ENCODE measurements at places on chromosomes 7 and 10.

- ATAC-seq, result no peak
- H3K27me3 ChIP-seq, result no peaks in the 10 kb centered on the region
- H3K27ac ChIP-seq, result peak overlapping the region; percentile 88
- peak overlapping the region; percentile 78 for H3K4me3 ChIP-seq
- H3K36me3 ChIP-seq, result no peaks in the 10 kb centered on the region
- H3K4me1 ChIP-seq, result peaks cover 41% of the 10 kb centered on the region
Observed at GRCh38 chr10:27242473-27242950, 1.9 kb upstream of the ACBD5 start.

DNA sequence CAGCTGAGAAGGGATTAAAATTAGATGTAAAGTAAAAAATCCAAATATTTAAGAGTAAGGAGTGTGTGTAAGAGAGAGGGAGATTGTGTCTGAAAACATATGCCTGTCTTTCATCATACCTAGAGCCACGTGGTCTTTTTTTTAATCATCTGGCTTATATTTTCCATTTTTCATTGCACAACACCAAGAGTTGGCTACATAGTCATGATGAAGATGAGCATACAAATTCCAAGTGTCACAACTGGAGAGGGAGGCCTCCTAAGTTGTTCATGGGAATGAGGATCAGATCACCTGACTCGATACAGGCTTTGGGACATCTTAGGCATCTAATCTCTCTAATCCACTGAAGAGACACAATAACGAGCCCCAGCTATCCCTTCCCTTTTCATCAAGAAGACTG lies 47.2 kb upstream of the CCDC3 start:
- no peaks in the 10 kb centered on the region for H3K36me3 ChIP-seq
- no peak overlapping the region for H3K27ac ChIP-seq
- peak; percentile 43 for ATAC-seq
- H3K4me3 ChIP-seq, result no peak overlapping the region

DNA sequence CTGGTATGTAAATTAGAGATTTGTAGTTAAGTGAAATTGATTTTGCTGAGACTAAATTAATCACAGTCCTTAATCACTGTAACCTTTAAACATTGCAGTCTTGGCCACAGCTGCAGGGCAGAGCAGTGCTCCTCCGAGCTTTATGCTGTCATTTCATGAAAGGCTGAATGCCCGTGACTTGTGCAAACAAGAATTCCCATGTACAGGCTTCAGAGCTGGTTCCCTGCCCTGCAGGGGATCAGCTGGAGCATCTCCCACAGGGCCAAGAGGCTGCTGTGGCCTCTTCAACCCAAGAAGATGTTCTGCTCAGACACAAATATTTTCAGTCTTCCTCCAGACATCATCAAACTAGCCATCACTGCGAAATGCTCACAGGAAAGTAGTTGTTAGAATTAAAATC lies 419.1 kb downstream of the AUTS2 start:
- H3K27ac ChIP-seq, result no peak overlapping the region
- H3K27me3 ChIP-seq, result no peaks in the 10 kb centered on the region

- H3K4me1 ChIP-seq, result no peaks in the 10 kb centered on the region
- H3K27ac ChIP-seq, result no peak overlapping the region
- H3K4me3 ChIP-seq, result no peak overlapping the region
- no peaks in the 10 kb centered on the region for H3K36me3 ChIP-seq
Observed at GRCh38 chr7:155355176-155355575, 57.5 kb downstream of the INSIG1 start.

GRCh38 chr7:150325110-150325611 lies 1.8 kb upstream of the ACTR3C start:
- no peak overlapping the region for H3K27ac ChIP-seq
- no peaks in the 10 kb centered on the region for H3K4me1 ChIP-seq
- H3K36me3 ChIP-seq, result peaks cover 45% of the 10 kb centered on the region
- H3K4me3 ChIP-seq, result no peak overlapping the region

GRCh38 chr10:106680061-106680460 lies 484.4 kb downstream of the SORCS1 start:
- no peak overlapping the region for H3K4me3 ChIP-seq
- no peaks in the 10 kb centered on the region for H3K36me3 ChIP-seq
- no peak overlapping the region for H3K27ac ChIP-seq
- no peak for ATAC-seq
- H3K4me1 ChIP-seq, result no peaks in the 10 kb centered on the region

GRCh38 chr10:93541402-93542357 lies 24.8 kb upstream of the FFAR4 start:
- peak; percentile 83 for ATAC-seq
- no peaks in the 10 kb centered on the region for H3K27me3 ChIP-seq
- H3K36me3 ChIP-seq, result no peaks in the 10 kb centered on the region
- H3K4me1 ChIP-seq, result no peaks in the 10 kb centered on the region

GRCh38 chr7:116162254-116162653 lies 48.1 kb upstream of the TES start:
- H3K36me3 ChIP-seq, result no peaks in the 10 kb centered on the region
- H3K4me1 ChIP-seq, result no peaks in the 10 kb centered on the region
- no peak overlapping the region for H3K4me3 ChIP-seq

DNA sequence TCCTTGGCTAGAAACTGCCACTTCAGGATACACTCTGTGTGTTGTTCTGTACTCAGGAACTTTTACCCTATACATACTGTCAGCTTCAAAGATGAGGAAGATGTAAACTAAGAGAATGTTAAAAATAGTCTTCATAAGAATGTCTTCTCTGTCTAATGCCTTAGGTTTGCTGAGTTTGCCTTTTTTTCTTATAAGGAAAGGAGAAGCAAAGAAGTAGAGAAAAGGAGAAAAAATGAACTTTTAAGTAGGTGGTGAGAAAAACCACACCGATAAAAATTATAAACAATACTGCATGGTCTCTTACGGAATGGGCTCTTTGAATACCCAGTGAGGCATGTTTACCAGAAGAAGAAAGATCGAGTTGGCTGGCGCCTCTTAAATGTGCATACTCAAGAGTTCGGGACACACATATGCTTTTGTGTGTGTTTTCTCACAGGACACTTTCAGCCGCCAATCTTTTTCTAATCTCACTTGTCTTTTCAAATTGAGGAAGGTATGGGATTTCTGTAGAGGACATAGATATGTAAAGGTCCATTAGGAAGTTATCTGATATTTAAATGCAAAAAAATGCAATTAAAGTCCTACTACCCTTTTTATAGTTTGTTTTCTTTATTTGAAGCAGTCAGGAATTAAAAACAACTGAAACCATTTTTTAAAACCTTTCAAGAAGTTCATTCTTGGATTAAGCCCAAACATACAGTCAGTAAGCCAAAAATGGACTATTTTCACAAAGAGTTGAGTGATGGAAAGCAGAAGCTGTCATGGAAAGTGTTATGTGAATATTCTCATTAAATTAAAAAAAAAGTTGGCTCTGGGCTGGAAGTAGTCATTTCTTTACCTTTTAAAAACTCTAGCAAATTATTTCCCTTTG lies 100.6 kb upstream of the MDFIC start:
- H3K27ac ChIP-seq, result peak overlapping the region; percentile 16
- H3K4me1 ChIP-seq, result peaks cover 53% of the 10 kb centered on the region
- ATAC-seq, result no peak
- no peaks in the 10 kb centered on the region for H3K36me3 ChIP-seq
- no peaks in the 10 kb centered on the region for H3K27me3 ChIP-seq

GRCh38 chr10:125039354-125039769 lies 97.4 kb downstream of the ZRANB1 start:
- no peaks in the 10 kb centered on the region for H3K4me1 ChIP-seq
- H3K36me3 ChIP-seq, result peaks cover 11% of the 10 kb centered on the region
- H3K27ac ChIP-seq, result no peak overlapping the region
- H3K4me3 ChIP-seq, result no peak overlapping the region
- no peak for ATAC-seq

DNA sequence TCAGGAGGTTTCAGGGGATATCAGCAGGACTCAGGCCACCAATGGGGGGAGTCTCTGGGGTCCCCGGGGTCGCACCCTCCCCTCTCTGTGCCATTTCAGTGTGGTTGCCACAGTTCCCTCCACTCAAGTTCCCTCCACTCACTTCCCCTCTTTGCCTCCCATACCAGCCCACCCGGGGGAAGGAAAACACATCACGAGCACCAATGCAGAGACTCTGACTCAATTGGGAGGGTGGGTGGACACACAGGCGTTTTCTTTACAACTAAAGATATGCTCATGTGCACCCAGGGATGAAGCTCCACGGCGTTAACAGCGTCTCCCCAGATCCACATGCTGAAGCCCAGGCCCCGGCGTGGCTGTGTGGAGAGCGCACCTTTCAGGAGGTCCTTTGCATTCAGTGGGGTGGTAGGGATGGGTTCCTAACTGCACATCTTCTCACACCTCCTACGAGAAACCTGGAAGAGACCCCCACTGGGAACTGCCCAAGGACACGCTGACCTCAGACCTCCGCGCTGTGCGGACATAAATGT lies 254.1 kb downstream of the ZMYND11 start:
- no peaks in the 10 kb centered on the region for H3K36me3 ChIP-seq
- no peak overlapping the region for H3K4me3 ChIP-seq
- no peaks in the 10 kb centered on the region for H3K4me1 ChIP-seq
- no peak overlapping the region for H3K27ac ChIP-seq
- H3K27me3 ChIP-seq, result no peaks in the 10 kb centered on the region

GRCh38 chr7:101941481-101942383 lies 124.3 kb downstream of the CUX1 start:
- H3K27ac ChIP-seq, result peak overlapping the region; percentile 87
- H3K4me3 ChIP-seq, result no peak overlapping the region
- no peaks in the 10 kb centered on the region for H3K27me3 ChIP-seq

- H3K4me1 ChIP-seq, result peaks cover 11% of the 10 kb centered on the region
- H3K27me3 ChIP-seq, result no peaks in the 10 kb centered on the region
- no peak overlapping the region for H3K4me3 ChIP-seq
- H3K36me3 ChIP-seq, result no peaks in the 10 kb centered on the region
- ATAC-seq, result no peak
Observed at GRCh38 chr7:5827755-5828154, 46.3 kb upstream of the RNF216 start.

- no peak for ATAC-seq
- peak overlapping the region; percentile 99 for H3K27ac ChIP-seq
- no peak overlapping the region for H3K4me3 ChIP-seq
- H3K27me3 ChIP-seq, result no peaks in the 10 kb centered on the region
- H3K4me1 ChIP-seq, result peaks cover 80% of the 10 kb centered on the region
Observed at GRCh38 chr7:143388051-143388450, 6.9 kb downstream of the ZYX start.

GRCh38 chr10:24115403-24115802 lies 93.5 kb upstream of the KIAA1217 start:
- H3K36me3 ChIP-seq, result no peaks in the 10 kb centered on the region
- H3K27me3 ChIP-seq, result no peaks in the 10 kb centered on the region
- no peak overlapping the region for H3K4me3 ChIP-seq
- H3K27ac ChIP-seq, result no peak overlapping the region
- no peaks in the 10 kb centered on the region for H3K4me1 ChIP-seq

GRCh38 chr7:113810080-113810744 lies 108.6 kb downstream of the PPP1R3A start:
- no peak overlapping the region for H3K27ac ChIP-seq
- H3K4me1 ChIP-seq, result no peaks in the 10 kb centered on the region

GRCh38 chr10:11654659-11655058 lies 43.2 kb upstream of the USP6NL start:
- no peaks in the 10 kb centered on the region for H3K36me3 ChIP-seq
- ATAC-seq, result no peak
- H3K27ac ChIP-seq, result no peak overlapping the region
- no peak overlapping the region for H3K4me3 ChIP-seq
- H3K4me1 ChIP-seq, result no peaks in the 10 kb centered on the region

- peaks cover 100% of the 10 kb centered on the region for H3K4me1 ChIP-seq
- H3K27me3 ChIP-seq, result no peaks in the 10 kb centered on the region
Observed at GRCh38 chr10:77244746-77245145, 392.9 kb downstream of the KCNMA1 start.

DNA sequence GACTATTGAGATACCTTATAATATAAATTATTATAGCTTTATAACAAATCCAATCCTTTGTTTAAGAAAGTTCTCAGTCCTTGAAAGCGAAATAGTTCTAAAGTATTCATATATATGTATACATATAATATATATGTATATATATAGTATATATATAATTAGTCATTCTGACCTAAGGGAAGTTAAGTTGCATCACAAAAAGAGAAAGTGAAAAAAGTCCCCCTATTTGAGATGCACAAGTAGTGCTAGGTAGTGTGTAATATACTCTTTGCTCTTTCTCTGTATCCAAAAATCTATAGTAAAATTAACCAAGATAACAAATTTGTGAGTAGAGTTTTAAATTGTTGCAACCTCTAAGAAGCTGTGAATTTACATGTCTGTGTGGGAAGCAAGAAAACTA lies 13.3 kb upstream of the IFIT1B start:
- no peak overlapping the region for H3K27ac ChIP-seq
- H3K4me1 ChIP-seq, result peaks cover 9% of the 10 kb centered on the region
- H3K4me3 ChIP-seq, result no peak overlapping the region
- ATAC-seq, result no peak
- H3K27me3 ChIP-seq, result no peaks in the 10 kb centered on the region
- H3K36me3 ChIP-seq, result no peaks in the 10 kb centered on the region

DNA sequence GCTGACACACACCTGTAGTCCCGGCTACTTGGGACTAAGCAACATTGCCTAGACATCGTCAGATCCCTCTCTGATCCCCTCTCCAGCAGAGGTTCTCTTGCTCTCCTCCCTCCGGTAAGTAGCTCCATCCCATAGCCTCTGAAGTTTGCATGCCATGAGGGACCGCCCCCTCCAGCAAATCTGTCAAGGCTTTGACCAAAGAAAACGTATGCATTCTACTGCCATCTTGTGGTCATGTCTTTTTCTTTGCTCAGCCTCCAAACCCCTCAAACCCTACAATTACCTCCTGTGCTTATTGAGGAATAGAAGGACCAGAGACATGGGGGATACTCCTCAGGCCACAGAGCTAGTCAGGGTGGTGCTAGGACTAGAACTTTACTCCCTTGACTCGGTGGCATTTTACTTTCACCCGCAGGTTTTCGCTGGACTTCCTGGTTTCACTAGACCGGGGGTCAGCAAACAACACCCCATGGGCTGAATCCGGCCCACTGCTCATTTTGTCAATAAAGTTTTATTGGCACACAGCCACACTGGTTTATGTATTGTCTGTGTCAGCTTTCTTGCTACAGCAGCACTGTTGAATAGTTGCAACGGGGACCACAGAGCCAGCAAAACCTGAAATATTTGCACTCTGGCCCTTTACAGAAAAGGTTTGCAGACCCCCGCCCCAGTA lies 202.6 kb upstream of the FOXK1 start:
- no peaks in the 10 kb centered on the region for H3K36me3 ChIP-seq
- no peaks in the 10 kb centered on the region for H3K4me1 ChIP-seq
- H3K4me3 ChIP-seq, result no peak overlapping the region
- peaks cover 7% of the 10 kb centered on the region for H3K27me3 ChIP-seq
- ATAC-seq, result no peak

DNA sequence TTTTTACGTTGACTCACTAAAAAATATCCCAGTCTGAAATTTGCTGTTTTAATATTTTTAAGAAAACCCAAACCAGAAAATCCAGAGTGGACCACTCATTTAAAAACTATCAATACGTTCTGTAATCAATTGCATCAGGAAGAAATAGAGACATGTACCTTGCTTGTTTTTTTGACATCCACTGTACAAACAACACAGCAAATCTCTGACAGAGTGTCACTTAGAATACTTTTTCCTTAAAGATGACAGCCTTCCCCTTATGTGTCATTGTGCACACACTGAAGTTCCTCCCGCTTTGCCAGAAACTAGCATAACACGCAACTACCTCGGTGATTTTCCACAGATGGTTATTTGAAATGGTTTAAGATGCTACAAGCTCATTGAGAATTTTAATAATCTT lies 321.7 kb upstream of the PFKP start:
- H3K27me3 ChIP-seq, result peaks cover 7% of the 10 kb centered on the region
- no peak for ATAC-seq
- H3K27ac ChIP-seq, result no peak overlapping the region
- H3K4me1 ChIP-seq, result no peaks in the 10 kb centered on the region

- ATAC-seq, result no peak
- no peak overlapping the region for H3K27ac ChIP-seq
- H3K4me1 ChIP-seq, result no peaks in the 10 kb centered on the region
- no peaks in the 10 kb centered on the region for H3K36me3 ChIP-seq
- no peaks in the 10 kb centered on the region for H3K27me3 ChIP-seq
- no peak overlapping the region for H3K4me3 ChIP-seq
Observed at GRCh38 chr10:80908611-80909010, 370.9 kb downstream of the SH2D4B start.

Data from gastroesophageal sphincter (tissue), 4 donors.